T-helper 2 cell (primary cell): ENCODE measurements at places on chromosomes 12 and 14.
A peak's percentile ranks its signal among the peaks of the same experiment; 100 is the strongest.

DNA sequence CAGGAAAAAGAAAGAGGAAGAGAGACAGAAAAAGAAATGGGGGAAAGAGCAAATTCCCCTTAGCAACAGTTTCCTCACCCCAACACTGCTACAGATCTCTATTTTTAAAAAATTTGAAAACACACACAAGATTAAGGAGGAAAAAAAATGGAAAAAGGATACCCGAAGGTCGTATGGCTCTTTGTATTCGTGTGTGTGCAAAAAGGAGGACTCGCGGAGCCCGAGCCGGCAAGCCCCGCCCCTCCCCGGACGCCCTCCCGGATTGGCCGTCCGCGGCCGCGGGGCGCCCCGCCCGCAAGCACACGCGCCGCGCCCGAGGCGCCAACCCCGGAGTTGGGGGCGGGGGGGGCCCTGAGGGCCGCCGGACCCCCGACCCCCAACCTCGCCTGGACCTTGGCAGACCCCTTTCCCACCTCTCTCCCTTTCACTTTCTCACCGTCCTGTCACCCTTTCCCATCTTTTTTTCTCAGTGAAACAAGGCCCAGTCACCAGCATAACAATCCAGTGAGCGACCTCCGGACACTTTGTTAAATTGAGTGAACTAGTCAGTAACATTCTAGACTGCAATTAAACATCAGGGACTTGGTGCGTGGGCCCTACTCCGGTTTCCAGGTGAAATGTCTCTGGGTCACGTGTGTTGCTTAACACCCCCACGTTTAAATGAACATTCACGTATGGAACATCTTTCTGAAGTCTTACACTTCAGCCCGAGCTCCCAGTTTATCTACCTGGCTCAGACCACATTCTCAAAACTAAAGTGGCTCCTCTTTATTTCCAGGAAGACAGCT, at the start of gene C14orf93:
Gene C14orf93 (minus strand): TSS at position 205 of the 788 bp plus-strand sequence. CDS start 11,120 bp downstream, outside the sequence.
- peak; percentile 89 for DNase-seq

- DNase-seq = no peak
These were observed 1.6 kb downstream of the IRAK4 start for GRCh38 chr12:43760396-43760795.

- DNase-seq = no peak
These were observed 94.4 kb downstream of the PTPRR start for GRCh38 chr12:70826156-70826555.

DNA sequence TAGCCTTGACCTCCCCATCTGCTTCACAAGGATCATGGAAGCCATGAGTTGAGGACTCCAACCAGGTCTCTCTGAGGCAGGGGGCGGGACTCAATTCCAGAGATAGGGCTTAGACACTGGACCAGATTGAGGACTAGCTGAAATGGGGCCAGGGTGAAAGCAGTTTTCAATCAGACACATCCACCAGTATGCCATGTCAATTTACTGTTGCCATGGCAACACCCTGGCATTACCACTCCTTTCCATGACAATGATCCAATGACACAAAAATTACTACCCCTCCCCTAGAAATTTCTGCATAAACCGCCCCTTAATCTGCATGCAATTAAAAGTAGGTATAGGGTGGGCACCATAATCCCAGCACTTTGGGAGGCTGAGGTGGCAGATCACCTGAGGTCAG, 18.6 kb upstream of the DCAF5 start:
- no peak for DNase-seq

- DNase-seq = no peak
These were observed 53.0 kb downstream of the PEX5 start for GRCh38 chr12:7242176-7243101.
